HT-29 (cell line): ENCODE measurements at places on chromosomes 4 and X. TPM values are rescaled to one million over a fixed set of nuclear protein-coding genes. Genes with fewer than 3 reads are reported as not detected.

DNA sequence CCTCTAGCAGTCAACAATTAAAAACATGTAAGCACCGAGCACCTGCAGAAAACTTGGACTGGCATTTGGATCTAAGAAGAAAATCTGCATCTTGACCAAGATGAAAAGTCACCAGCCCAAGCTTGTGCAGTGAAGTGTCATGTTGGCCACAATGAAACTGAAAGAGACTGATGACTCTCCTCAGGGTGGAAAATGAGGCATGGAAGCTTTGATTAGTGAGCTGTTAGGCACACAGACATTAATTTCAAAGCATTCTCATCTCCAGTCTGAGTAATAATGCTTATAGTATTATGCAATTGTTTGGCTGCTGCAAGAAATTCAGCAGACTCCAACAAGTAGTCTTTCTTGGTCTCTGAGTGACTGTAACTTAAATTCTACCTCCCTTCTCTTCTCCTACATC lies 150.1 kb downstream of the AR start:
- DNase-seq = no peak

GRCh38 chrX:39808471-39808917 lies 289.3 kb downstream of the BCOR start:
- DNase-seq = no peak

- DNase-seq = peak; percentile 32
These were observed 253.2 kb upstream of the RASGEF1B start for GRCh38 chr4:81724925-81725329.

- DNase-seq = peak; percentile 93
These were observed at the start of gene APBB2 for GRCh38 chr4:41214136-41214824. Gene APBB2, minus strand, starts transcription at chr4:41214542. Its CDS starts 181,288 bp downstream, at chr4:41033254.

DNA sequence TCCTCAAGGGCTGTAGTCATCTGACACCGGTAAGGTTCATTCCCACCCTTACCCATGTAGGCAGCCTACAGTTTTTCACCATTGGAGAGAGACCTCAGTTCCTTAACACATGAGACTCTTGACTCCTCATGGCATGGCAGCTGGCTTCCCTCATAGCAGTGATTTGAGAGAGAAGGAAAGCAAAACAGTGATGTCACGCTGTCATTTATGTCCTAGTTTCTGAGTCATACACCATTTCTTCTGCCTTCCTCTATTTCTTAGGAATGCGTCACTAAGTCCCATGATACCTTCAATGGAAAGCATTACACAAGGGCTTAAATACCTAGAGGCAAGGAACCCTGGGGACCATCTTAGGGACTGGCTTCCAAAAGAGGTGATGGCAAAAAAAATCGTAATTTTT lies 226.1 kb downstream of the SPCS3 start:
- no peak for DNase-seq

- no peak for DNase-seq
These were observed 79.8 kb upstream of the LHFPL1 start for GRCh38 chrX:112759512-112759911.

DNA sequence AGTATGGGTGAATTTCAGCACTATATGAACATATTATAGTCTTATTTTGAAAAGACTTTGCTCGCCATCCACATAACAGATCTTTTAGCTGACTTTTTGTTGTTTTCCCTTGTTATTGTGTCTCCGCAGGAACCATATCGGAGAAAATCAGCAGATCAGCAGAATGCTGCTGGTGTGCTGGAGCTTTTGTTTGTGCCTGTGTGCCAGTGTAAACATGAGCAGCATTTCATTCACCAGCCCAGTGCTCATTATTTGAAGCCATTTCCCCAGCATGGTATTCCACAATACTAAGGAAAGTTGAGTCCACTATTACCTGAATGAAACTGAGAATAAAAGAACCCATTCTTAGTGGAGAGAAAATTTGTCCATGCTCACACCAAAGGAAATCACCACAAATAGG lies 261.8 kb upstream of the ARX start:
- no peak for DNase-seq

DNA sequence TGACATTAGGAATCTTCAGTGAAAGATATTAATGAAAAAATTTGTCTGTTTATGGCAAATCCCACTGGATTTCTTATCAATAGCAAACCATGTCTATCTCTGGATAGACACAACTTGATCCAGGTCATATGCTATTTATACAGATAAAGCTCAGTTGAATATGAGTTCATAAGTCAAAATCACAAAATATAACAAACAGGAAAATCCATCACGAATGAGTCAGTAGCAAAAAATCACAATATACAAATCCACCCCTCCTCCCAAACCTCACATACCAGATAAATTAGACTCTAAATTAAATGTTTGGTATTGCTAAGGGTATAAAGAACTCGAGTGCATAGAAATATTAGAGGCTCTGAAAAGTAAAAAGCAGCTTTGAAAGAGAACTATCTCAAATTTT lies 420.5 kb downstream of the TLL1 start:
- DNase-seq = no peak

GRCh38 chr4:172657081-172657480 lies 511.5 kb upstream of the GALNT7 start:
- no peak for DNase-seq

- peak; percentile 93 for DNase-seq
These were observed 3.3 kb downstream of the KLF3 start for GRCh38 chr4:38667085-38667893.

DNA sequence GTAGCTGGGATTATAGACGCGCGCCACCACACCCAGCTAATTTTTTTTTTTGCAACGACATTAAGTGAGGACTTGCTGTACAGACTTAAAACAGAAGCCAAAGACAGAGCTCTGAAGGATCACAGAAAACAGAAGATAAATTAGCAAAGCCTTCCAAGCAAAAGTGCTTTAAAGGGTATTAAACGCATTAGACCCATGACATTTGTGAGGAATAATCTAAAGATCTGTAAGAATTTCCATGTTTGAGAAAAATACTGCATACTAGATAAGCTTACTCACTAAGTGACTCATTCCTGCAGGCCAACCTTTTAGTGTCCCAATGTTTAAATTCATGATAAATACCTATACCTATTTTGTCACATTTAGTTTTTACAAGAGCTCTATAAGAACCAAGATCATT lies 27.4 kb downstream of the SMARCA1 start:
- DNase-seq = no peak

Gene TENM3
- 4.4 and 5.3 TPM in 2 replicates for total RNA-seq

Gene SPARCL1
- total RNA-seq = not detected in 2 replicates

Gene LSM6
- 25.6 and 29.2 TPM in 2 replicates for total RNA-seq

Gene TCEAL7
- not detected in 2 replicates for total RNA-seq

Gene UBA6
- 28.9 and 29.6 TPM in 2 replicates for total RNA-seq
